Thymus (tissue), 14 donors: ENCODE measurements at places on chromosomes 2 and 18. TPM values are rescaled to one million over a fixed set of nuclear protein-coding genes. Genes with fewer than 3 reads are reported as not detected.

Gene PLCL1
- total RNA-seq, result 16.5 TPM

Gene ERICH2
- not detected for total RNA-seq

Gene UGT1A10
- 0.09 TPM for total RNA-seq

GRCh38 chr2:166184789-166185188, 57.0 kb upstream of the SCN1A start:
- H3K36me3 ChIP-seq, result no peaks in the 10 kb centered on the region
- H3K27ac ChIP-seq, result no peak overlapping the region
- no peaks in the 10 kb centered on the region for H3K4me1 ChIP-seq
- H3K27me3 ChIP-seq, result no peaks in the 10 kb centered on the region

DNA sequence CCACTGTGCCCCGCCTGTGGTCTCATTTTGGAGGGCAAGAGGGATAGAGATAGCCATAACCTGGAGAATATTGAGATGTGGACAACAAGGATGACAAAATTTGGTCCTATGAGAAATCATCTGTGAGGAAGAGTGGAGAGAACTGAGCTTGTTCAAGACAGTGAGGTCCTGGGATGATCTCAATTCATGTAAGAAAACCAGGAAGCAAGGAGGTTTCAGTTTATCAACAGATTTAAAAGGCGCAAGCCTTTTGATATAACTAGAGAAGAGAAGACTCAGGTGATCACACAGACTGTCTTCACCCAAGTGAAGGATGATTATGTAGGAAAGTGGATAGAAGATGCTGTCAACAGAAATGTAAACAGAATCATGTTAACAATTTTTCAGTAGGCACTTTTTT, 39.1 kb downstream of the PCBP1 start:
- H3K4me3 ChIP-seq, result no peak overlapping the region
- peaks cover 36% of the 10 kb centered on the region for H3K4me1 ChIP-seq
- DNase-seq, result no peak

GRCh38 chr2:215171151-215171550, 32.7 kb upstream of the ABCA12 start:
- no peak for DNase-seq
- H3K4me3 ChIP-seq, result no peak overlapping the region
- no peak overlapping the region for H3K27ac ChIP-seq
- H3K36me3 ChIP-seq, result no peaks in the 10 kb centered on the region
- no peaks in the 10 kb centered on the region for H3K27me3 ChIP-seq

GRCh38 chr18:44855681-44856080, 175.0 kb downstream of the SETBP1 start:
- no peak for DNase-seq
- H3K36me3 ChIP-seq, result no peaks in the 10 kb centered on the region
- H3K27me3 ChIP-seq, result no peaks in the 10 kb centered on the region
- H3K4me1 ChIP-seq, result no peaks in the 10 kb centered on the region

DNA sequence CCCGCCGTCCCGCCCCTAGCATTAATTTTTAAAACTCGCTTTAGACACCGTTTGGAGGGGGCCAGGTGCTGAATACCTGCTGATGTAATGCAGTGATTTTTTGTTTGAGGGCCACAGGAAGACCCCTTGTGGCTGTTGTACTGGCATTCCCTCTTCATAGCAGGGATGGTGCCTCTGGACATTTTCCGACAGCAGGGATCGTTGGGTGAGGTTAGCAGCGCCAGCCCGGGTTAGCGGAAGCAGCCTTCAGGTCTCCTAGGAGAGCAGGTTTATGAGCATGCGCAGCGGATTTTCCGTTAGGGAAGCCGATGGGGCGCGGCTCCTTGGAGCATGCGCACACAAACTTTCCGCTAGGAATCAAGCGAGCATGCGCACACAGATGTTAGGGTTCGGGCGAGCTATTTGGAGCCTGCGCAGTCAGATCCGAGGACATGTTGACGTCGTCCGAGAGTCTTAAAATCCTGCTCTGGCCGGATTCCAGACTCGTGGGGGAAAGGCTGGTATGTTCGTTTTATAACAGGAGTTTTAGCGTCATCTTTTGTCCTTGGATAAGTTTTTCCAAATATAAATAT, 17.2 kb upstream of the C2orf74 start:
- peak overlapping the region; percentile 61 for H3K27ac ChIP-seq
- peaks cover 9% of the 10 kb centered on the region for H3K4me1 ChIP-seq
- peaks cover 16% of the 10 kb centered on the region for H3K36me3 ChIP-seq
- H3K4me3 ChIP-seq, result peak overlapping the region; percentile 68
- DNase-seq, result peak; percentile 98

DNA sequence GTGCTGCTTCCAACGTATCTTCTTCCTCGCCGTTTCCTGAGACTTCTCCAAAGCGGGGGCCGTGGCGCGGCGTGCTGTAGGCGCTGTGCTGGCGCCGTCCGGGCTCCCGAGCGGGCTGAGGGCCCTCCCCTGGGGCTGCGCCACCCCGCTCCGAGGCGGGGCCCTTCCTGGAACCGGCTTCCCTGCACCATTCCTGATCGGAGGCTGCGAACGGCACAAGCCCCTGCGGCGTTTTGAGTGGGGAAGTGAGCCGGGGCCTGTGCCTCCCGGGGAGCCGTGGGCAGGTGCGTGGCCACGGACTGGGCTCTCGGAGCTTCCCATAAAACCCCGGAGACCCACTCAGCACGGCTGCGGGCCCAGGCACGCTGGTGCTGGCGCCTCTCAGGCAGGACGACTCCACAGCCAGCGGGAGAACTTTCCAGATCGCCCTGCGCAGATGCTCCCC, 74.7 kb downstream of the PSMG2 start:
- peaks cover 12% of the 10 kb centered on the region for H3K36me3 ChIP-seq
- no peak overlapping the region for H3K27ac ChIP-seq
- H3K27me3 ChIP-seq, result no peaks in the 10 kb centered on the region

GRCh38 chr18:26746398-26746797, 119.1 kb downstream of the AQP4 start:
- H3K4me1 ChIP-seq, result no peaks in the 10 kb centered on the region
- DNase-seq, result no peak
- H3K27ac ChIP-seq, result no peak overlapping the region
- no peak overlapping the region for H3K4me3 ChIP-seq
- no peaks in the 10 kb centered on the region for H3K36me3 ChIP-seq

DNA sequence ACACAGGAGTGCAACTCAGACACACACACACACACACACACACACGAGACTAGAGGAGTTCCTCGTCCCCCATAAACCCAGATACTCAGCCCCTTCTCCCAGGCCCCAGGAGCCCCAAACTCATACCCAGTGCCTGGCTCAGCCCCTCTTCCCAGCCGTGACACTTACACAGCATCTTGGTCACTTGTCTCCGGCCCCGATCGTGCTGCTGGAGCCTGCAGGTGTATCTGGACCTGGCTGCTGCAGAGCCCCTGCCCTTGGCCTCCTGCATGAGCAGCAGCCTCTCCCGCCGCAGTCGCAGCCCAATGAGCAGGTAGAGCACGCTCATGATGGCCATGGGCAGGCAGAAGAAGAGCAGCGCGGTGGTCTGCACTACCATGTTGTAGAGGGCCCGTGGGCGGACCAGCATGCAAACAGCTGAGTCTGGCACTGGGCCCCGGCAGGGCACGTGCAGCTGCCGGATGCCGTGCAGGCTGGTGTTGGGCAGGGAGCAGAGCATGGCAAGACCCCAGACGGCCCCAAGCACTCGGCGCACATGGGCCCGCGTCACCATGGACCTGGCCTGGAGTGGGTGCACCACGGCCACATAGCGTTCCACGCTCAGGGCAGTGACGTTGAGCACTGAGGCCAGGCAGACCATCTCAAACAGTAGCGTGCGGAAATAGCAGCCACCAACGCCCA, 2.1 kb downstream of the NMUR1 start:
- no peak overlapping the region for H3K27ac ChIP-seq
- peaks cover 39% of the 10 kb centered on the region for H3K27me3 ChIP-seq
- no peak for DNase-seq
- H3K36me3 ChIP-seq, result no peaks in the 10 kb centered on the region
